ENCODE measurements at places on chromosomes 3 and 15.
A peak's percentile ranks its signal among the peaks of the same experiment; 100 is the strongest.

DNA sequence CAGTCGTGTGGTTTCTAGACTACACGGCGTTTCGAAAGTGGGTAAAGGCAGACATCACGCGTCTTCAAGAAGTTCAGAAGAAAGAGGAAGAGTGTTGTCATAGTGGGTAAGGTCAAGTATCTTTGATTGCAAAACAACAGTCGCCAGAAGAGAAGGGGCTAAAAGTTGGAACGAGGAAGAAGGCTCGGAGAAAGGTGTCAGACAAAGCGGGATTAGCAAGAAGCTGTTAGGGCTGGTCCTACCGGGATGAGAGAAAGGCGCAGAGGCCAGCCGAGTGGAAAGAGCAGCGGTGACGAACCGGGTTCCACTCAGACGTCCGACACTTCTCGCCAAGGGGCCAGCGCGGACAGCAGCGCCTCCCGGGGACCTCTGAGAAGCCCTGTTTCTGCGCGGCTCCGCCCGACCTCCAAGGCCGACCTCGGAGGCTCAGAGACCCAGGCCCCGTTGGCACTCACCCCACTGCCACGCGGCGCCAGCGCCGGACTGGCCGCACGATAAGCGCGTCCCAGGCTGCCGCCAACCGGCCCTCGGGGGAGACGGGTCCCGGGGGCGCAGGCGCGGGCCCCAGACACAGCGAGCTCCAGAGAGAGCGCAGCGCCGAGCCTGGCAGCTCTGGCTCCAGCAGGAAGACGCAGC is 436 bp downstream of the ADPGK start:
- no peak for DNase-seq

GRCh38 chr3:59115364-59116232 is 65.8 kb upstream of the CFAP20DC start:
- DNase-seq: no peak

DNA sequence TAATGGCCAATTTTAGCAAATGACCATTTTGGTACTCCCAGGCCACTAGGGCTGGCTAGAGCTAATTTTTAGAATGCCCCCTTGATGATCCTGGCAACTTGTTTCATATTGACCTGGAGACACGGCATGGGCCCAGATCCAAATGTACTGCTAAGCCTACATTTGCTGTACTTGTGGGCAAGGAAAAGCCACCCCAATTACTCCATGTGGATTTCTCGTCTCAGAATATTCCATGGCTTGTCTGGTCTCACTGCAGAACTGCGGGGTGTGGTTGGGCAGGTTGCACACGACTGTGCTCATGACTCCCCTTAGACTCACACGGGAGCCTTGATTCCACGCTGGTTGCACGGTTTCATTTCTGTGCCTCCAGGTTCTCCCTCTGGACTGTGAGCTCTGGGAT is 140.9 kb downstream of the RPLP1 start:
- DNase-seq: no peak

GRCh38 chr15:89845305-89845893 is 30.7 kb upstream of the ANPEP start:
- no peak for DNase-seq

DNA sequence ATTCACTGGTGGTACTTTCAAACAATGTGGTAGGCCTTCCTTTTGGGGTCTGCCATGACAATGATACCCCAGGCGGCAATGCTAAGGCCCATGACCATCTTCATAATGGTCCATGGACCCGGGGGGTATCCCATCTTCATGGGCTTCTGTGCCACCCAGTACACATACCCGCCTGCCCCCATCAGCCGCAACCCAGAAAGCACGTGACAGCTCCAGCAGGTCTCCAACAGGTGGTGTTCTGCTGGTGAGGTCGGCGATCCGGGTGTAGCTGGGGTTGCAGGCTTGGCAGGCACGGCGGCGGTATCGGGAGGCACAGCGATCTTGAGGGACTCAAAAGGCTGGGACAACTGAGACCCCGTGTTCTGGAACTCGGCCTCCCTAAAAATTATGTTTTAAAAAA is 214.5 kb downstream of the SNRPN start:
- no peak for DNase-seq

DNA sequence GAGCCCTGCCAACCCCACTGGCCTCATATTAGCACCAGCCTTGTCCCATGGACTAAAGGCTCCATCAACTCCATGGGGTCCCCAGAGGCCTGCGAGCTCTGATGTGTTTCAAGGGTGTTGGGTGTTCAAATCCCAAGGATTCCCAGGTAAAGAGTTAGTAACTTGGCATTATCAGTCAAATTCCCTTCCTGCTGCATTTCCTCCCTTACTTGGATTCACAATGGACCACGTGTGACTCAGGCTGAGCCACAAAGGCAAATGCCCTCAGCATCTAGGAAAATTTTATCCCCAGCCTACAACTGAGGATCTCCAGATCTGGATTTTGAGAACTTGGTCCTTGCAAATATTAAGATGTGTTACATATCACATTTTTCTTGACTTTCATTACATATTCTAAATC is 58.8 kb downstream of the GADL1 start:
- DNase-seq: no peak

GRCh38 chr3:186883686-186884058 is 41.2 kb downstream of the ADIPOQ start:
- DNase-seq: no peak

- no peak for DNase-seq
Measured at GRCh38 chr3:150237490-150237889, 170.6 kb upstream of the TSC22D2 start.

DNA sequence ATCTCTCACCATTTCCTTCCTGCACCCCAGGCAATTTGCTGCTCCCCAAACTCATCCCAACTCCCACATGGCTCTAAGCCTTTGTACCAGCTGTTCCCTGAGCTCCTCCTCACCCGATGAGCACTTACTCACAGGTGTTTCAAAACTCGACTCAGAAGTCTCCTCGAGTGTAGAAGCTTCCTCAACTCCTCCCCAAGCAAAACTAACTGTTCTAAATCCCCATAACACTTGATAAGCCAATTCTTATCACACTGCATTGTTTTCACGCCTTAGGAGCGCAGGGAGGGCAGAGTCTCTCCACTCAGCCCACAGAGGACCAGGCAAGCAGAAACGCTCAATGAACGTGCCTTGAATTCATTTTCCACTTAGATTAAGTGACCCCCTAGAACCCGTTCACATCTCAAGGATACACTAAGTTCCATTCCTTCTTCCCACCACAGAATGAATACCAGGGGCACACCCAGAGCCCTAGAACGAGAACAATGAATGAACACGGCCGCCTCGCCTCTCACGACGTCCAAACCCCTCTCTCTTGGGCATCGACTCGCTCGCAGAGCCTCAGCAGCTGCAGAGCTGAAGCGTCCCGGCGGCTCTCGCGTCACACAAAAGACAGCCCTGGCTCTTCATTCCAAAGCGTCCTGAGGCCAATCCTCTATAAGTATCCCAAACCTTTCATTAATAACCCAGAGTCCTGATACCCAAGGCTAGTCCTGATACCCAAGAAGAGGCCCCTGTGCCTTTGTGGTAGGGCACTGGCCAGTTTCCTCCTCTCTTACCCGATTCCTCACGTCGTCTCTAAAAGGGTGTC is 1.1 kb downstream of the RAF1 start:
- DNase-seq: no peak

GRCh38 chr3:156513619-156514018 is 41.3 kb downstream of the SSR3 start:
- no peak for DNase-seq

DNA sequence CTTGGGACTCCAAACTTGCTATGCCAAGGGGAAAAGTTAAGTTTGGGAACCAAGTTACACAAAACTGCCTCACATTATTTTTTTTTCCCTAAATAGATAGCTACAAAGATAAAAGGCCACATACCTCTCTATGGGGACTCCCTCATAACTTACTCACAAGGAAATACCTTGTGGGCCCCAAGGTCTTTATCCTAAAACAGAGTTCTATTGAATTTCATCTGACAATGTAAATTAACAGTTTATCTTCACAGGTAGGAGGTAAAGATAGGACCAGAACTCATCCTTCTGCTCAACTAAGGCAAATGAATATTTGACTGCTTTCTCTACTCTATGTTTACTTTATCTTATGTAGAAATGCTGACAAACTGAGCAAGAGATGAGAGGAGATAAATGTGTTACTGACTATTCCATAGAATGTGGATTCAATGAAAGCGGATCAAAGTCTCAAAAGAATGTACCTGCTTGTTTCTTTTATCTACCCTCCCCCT is 1278.0 kb downstream of the OTOL1 start:
- no peak for DNase-seq

DNA sequence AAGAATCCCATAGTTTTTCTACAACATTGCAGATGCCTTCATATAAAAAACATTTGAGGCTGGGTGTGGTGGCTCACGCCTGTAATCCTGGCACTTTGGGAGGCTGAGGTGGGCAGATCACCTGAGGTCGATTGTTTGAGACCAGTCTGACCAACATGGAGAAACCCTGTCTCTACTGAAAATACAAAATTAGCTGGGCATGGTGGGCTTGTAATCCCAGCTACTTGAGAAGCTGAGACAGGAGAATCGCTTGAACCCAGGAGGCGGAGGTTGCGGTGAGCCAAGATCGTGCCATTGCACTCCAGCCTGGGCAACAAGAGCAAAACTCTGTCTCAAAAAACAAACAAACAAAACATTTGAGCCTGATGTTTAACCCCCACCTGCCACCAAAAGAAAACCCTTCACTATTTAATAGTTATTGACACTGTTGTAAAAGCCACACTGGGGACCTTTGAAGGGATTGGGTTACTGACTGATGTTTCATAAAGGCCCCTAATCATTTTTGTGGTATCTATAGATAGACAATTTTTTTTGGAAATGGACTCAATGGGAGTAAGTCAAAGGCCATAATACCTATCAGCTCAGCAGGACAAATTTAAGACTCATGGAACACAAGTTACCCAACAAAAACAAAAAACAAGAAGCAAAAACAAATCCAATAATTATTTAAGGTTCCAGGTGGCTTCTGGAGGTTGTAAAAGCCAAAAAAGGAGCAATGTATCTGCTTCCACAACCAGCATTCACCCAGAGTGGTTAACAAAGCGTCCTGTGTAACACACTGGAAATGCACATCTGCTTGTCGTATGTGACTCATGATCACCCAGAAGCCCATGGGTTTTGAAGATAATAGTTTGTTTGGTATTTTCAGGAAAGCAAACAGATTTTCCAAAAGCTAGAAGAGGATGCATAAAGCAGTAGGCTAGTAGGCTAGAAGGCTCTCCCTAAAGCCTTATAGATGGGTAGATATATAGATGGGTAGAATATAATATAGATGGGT is 41.2 kb downstream of the CDCP1 start:
- DNase-seq: no peak

GRCh38 chr3:148974726-148975125 is 16.6 kb upstream of the GYG1 start:
- DNase-seq: no peak

DNA sequence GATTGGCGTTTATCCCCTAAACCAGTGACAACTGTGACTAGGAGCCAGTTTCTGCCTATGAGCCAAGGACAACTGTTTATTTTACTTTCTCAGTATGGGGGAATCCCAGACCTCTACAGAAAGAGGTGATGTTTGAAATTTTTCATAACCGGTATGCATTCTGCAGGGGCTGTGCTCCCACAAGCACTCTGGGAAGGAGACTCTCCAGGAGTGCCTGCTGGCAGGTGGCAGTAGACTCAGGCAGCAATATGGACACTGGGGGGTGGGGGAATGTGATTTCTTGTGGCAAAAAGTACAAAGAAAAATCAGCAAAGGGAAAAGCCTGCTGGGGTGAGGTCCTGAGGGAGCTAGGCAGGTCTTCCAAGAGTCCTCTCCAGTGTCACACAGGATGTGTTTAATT is 5.9 kb downstream of the TGM4 start:
- no peak for DNase-seq

DNA sequence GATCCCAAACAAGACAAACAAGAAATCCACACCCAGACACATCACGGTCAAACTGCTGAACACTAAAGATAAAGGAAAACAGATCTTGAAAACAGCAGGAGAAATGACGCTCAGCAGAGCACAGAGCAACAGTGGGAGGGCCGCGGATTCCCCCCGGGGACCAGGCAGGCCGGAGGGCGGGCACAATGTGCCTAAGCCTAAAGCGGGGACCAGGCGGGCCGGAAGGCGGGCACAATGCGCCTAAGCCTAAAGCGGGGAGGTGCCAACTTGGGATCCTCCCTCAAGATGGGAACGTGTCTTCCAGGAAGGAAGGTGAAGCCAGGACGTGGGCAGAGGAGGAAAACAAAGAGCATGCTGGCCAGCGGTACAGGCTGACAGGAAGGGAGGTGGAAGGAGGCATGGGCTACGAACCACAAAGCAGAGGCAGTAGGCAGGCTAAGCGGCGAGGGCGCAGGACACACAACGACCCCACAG is 31.1 kb downstream of the CYFIP1 start:
- peak; percentile 51 for DNase-seq

GRCh38 chr15:58443308-58443707 is 11.5 kb downstream of the LIPC start:
- no peak for DNase-seq

DNA sequence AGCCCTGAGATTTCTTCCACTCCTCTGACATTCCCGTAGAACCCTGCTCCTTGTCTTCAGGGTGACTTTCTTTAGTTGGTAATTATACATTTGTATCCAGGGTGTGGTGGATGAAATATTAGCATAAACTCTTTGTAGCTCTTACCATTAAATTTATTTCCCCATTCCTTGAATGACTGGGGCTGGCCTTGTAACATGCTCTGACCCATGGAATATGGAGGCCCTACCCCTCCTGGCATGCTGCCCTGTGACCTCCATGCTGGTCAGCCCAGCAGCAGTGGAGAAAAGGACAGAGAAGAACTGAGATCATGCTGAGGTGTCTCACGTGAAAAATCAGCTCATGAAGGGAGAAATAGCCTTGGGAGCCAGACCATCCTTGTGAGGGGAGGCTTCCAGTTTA is 96.1 kb upstream of the PROK2 start:
- DNase-seq: no peak

DNA sequence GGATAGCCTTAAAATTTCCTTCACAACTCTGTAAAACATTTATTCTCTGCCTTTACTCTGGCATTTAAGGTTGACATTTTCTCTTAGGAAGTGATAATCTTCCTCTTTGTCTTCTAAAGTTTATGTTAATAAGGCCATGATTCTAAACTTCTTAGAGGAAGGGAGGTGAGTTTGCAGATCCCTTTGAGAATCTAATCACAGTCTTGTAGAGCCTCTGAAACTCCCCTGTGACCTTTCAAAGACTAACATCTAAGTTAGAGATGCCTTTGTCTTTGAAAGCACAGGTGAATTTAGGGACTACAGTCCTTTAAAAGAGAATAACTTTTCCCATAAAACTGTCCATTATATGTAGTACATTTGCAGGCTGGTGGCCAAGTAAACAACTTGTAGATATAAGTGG is 115.1 kb downstream of the PLCL2 start:
- no peak for DNase-seq

GRCh38 chr3:39850716-39851032 is 41.3 kb downstream of the MYRIP start:
- DNase-seq: no peak

- no peak for DNase-seq
Measured at GRCh38 chr3:29381595-29381994, 100.7 kb downstream of the RBMS3 start.

DNA sequence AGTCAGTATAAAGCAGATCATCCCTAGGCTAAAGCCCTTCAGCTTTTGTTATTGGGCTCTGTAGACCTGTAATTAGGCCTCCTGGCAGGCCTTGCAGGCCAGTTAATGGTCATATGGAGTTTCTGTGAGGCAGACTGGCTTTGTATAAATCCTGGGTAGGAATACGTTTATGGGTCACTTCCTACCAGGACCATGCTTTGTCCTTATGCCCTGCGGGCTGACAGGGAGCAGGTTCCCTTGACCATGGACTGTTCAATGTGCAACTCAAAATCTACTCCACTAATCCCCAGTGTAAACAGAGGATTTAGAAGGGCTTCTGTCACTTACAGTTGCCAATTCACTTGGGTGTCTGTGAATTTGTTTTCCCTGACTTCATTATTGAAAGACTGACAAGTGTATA is 202.7 kb upstream of the MLF1 start:
- DNase-seq: peak; percentile 34
